Stimulated activated CD8-positive, alpha-beta memory T cell treated with anti-CD3 and anti-CD28 coated beads, Interleukin-7, amount 100 ng/mL, for 4 hours (primary cell): ENCODE measurements at places on chromosomes 13 and 19.

GRCh38 chr13:26971990-26972887, 199.4 kb downstream of the USP12 start:
- peak; percentile 6 for DNase-seq

GRCh38 chr13:34672631-34673030, 269.4 kb upstream of the NBEA start:
- no peak for DNase-seq

GRCh38 chr13:51523082-51523518, 61.2 kb upstream of the WDFY2 start:
- no peak for DNase-seq

DNA sequence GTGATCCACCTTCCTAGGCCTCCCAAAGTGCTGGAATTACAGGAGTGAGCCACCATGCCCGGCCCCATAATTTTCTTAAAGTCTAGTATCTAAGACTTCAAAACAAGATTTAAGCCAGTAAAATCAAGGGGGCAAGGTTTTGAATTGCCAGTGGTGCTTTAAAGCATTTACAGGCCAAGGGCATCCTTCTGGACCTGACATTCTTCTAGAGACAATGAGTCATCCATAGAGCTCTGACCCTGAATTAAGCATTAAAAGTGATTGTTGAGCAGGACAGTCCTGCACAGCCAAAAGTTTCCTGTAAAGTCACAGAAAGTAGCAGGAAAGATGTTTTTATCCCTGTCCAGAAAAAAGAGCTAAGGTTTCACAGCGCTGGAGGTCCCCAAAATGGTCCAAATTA, 50.9 kb upstream of the ATP12A start:
- no peak for DNase-seq

DNA sequence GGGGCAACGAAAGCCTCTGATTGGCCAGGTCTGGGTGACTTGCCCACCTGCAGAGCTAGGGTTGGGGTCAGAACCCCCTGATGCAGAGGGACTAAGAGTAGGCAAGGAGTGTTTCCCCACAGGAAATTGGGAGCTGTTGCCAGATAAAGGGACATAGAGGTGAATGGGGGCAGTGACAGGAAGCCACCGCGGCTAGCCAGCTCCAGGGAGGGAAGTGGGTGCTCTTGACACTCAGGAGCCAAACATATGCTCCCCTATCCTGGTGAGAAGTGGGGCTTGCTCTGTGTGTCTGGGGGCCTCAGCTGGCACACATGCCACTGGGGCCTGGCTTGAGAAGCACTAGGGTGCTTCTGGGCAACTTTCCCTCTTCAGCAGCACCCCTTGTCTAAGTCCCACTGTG, 26.0 kb downstream of the WDR88 start:
- DNase-seq, result no peak

- no peak for DNase-seq
Observed at GRCh38 chr13:35470671-35471661, 5.5 kb downstream of the MAB21L1 start.

DNA sequence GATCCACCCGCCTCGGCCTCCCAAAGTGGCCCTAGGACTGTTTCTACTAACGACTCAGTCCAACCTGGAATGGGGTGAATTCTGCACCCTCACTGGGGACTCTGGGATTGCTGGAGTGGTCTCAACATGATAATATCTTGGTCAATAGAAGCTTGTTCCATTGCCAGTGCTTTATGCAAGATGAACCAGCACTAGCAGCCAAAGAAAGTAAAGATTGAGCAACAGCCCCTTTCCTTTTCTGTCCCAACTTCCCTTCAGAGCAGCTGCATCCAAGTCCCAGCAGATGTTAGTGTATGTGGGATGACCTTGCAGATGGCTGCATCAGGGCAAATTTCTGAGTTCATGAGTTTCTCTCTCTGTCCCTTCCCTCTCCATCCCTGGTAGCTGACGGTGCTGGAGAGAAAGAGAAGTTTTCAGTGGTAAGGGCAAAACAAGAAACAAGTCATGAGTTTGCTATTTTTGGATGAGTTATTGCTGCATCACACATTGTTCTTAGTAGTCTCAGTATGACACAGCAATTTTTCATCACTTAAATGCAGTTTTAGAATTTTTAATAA, 183.6 kb upstream of the EDNRB start:
- no peak for DNase-seq

DNA sequence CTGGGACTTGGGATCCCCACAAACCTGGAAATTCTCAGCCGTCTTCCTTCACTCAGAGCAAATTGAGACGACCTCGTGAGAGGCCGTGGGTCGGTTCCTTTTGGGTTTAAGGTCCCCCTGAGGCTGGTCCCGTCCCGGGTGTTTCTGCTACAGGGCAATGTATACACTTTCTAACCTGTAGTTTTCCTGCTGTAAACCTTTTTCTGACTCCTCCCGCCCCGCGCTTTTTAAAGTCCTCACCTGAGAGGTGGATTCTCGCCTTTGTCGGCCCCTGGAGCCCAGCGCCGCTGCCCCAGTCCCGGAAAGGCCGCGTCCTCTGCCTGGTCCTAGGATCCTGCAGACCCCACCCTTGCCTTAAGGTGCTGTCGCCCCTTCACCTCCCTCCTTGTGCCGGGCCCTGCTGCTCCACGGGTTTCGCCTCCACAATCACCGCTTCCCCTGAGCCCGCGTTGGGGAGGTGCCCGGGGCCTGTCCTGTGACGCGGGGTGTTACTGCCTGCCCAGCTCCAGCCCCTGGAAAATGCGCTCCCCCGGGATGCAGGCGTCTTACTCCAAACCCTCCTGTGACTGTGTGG, 391 bp downstream of the ZNF761 start:
- peak; percentile 3 for DNase-seq

- DNase-seq, result no peak
Observed at GRCh38 chr19:34500656-34501120, 19.1 kb downstream of the WTIP start.

GRCh38 chr19:32352241-32352630, 6.8 kb downstream of the ZNF507 start:
- DNase-seq, result no peak

DNA sequence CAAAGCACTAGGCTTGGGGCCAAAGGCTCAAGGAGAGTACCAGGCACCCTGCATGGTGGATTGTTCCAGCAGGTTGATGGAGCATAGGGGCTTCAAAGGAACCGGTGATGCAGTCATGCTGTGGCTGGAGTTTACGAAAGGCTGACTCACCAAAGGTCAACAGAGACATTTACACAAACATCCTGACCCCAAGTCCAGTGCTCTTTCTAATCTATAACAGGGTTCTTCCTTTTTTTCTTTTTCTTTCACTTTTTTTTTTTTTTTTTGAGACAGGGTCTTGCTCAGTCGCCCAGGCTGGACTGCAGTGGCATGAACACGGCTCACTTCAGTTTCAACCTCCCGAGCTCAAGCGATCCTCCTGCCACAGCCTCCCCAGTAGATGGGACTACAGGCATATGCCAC, 35.6 kb upstream of the TPTE2 start:
- no peak for DNase-seq

DNA sequence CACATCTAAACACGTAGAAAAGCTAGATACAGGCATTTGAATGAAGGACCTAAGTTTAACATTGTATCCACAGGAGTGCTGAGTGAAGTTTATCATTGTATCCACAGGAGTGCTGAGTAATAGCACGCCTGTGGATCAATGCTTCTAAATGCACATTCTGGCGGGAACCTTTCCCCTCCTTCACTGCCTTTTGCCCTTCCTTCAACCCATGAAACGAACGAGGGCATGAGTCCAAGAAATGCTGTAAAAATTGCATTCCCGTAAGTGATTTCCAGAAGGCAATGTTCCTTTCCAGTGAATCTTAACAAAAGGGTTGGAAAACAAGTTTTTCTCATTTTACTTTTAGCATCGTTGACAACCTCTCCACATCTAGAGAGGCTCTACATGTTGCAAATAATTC, 88.1 kb downstream of the ZDHHC20 start:
- DNase-seq, result no peak

GRCh38 chr13:75222031-75222430, 259.9 kb downstream of the TBC1D4 start:
- no peak for DNase-seq

- DNase-seq, result no peak
Observed at GRCh38 chr13:82566864-82567263, 1315.4 kb downstream of the SLITRK1 start.

GRCh38 chr13:60369242-60369641, 27.8 kb upstream of the TDRD3 start:
- DNase-seq, result no peak

- DNase-seq, result no peak
Observed at GRCh38 chr19:50878851-50879250, 5.6 kb downstream of the KLK2 start.

DNA sequence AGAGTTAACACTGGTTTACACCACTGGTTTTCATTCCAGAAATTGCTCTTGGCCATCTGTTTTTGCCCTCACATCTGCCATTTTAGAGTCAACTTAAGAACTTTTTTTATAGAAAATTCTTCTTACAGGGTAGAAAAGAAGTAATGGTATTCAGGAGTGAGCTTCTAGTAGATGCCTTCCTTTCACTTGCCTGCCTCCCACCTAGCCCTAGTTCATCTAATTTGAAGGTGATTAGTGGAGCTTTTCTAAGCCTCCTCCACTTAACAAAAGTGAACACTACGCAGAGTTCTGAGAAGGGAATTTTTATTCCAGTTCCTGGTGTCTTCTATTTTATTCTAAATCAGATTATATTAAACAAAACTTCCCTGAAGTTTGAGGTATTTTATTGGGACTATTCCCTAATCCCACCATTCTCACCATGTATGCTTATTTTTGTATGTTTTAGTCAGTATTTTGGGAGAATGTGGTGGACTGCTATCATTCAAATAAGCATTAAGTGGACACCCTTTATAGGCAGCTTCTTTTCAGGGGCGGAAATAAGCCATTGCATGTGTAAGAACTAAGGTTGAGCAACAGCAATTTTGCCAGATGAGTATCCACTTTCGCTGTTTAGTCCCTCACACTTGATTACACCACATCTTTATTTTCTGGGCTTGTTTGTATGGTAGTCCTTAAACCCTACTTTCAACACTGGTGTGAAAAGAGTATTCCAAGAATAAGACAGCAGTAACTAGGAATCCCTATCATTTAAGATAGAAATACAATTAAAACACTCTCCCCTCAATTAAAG, 156.9 kb downstream of the ENOX1 start:
- no peak for DNase-seq

DNA sequence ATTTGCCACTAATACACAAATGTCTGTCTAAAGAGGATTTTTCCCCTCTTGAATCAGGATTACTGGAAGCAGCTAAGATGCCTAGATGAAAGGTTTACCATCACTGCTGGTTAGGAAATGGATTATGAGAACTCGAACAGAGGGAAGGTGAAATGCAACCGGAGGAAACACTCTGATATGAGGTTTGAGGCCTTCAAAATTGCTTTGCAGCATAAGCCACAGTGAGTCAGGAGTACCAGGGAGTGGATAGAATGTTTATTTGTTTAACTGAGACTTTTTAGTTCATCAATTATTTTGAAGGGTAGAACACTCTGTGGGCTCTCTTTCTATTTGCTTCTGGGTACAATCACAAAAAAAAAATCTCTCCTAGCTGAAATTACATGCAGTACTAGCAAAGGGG, 18.1 kb downstream of the CDADC1 start:
- no peak for DNase-seq
